ENCODE measurements at places on chromosomes 1 and 21.

DNA sequence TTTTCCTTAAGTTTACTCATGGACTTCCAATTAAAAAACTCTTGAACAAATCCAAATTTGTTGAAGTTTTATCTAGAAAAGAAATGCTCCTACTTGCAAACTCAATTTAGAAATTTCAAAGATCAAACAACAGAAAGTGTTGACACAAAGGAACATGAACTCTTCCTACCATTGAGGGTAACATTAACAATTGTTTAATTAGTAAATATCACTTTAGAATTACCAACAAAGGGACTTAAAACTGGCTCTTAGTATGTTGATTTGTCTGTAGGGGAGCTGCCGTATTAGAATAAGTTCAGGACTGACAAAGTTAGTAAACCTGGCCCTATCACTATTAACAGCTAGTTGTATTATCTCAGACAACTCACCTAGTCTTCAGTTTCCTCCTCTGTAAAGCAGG is 57.9 kb downstream of the CCDC18 start:
- ATAC-seq: no peak

DNA sequence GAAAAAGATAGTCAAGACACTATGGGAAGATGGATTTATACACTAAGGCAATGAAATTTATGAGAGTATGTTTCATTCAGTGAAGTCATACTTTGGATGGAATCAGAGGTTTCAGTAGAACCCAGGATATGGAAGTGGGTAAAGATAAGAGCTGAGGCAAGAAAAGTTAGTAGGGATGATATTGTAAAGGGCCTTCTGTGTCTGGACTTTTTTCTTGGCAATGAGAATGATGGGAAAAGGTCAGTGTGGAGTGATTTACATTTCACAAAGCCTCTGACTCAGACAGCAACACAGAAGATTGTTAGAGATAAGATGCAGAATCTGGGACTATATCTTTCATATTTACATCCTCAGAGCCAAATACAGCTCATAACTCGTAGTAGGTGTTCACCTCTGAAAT is 32.1 kb downstream of the SH3BGR start:
- ATAC-seq: no peak

DNA sequence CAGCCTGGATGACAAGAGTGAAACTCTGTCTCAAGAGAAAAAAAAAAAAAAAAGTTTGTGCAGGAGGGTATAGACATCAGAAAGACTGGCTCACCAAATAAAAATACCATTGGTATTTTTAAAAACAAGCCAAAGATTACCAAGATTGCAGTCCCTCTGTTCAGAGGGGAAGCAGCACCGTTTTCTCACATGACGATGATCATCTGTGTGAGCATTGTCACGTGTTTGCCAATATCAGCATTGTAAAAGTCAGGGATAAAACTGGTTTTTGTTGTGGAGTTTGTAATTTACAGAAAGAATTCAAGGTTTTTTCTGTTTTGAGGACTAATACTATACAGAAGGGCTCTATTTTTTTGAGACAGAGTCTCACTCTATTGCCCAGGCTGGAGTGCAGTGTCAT is 26.5 kb downstream of the ZNF362 start:
- ATAC-seq: no peak

GRCh38 chr1:231931846-231932454 is 305.4 kb downstream of the DISC1 start:
- no peak for ATAC-seq

DNA sequence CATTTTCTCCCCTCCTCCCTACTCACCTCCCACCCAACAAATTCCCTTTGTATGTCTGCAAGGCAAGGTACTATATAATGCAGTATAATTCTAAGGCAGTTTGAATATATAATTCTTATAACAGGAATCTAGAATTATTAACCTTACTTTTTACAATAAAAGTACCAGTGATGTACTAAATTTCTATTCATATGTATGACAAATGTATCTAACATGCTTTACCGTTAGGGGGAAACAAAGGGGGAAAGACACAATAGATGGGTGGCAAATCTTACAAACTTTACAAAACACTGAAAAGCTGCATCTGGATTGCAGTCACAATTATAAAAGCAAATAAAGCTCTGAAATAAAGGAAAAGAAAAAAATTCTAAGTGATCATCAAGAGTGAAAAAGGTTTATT is 2.3 kb downstream of the PIK3R3 start:
- no peak for ATAC-seq

- ATAC-seq: peak; percentile 54
Observed at GRCh38 chr1:84078108-84078841, 65.8 kb upstream of the PRKACB start.

DNA sequence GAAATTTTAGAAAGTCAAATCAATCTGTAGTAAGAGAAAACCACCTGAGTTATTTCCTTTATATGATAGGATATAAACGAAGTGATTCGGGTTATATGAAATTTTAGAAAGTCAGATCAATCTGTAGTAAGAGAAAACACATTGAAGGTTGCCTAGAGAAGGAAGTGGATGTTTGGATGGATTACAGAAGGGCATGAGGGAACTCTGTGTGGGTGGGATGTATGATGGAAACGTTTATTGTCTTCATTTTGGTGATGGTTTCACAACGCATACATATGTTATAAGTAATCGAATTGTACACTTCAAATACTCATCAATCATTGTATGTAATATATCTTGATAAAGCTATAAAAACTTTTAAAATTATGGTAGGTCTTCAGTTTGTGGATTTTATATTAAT is 5.1 kb downstream of the CR1 start:
- no peak for ATAC-seq

GRCh38 chr1:117008656-117009055 is 7.1 kb downstream of the CD101 start:
- no peak for ATAC-seq

GRCh38 chr1:43367026-43367903 is 546 bp downstream of the ELOVL1 start:
- ATAC-seq: no peak

DNA sequence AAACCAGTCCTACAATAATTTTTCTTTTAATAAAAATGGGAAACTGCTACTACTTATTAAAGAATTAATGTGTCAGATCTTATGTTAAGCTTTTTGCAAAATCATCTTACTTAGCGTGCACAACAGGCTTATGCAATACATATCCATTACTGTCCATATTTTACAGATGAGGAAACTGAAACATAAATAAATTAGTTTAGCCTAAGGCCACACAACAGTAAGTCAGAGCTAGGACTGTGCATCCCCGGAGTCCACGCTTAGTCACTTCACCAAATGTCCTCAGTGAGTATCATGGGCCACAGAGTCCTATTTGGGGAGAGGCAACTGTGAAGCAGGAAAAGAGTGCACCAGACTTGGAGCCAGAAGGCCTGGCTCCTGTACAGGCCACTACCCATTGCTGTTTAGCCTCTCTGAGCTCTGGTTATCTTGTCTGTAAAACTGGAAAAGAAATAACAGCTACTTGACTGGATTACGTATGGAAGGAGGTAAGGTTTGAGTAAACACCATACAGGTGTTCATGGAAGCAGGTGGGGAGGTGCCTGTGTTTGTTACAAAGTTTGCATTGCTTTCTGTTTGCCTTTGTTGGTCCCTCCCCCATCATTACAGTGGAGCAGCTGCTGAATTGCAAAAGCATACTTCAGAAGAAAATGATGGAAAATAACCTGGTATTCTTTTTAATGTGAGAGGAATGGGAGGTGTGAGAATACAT is 192.8 kb downstream of the FCRL5 start:
- ATAC-seq: no peak

DNA sequence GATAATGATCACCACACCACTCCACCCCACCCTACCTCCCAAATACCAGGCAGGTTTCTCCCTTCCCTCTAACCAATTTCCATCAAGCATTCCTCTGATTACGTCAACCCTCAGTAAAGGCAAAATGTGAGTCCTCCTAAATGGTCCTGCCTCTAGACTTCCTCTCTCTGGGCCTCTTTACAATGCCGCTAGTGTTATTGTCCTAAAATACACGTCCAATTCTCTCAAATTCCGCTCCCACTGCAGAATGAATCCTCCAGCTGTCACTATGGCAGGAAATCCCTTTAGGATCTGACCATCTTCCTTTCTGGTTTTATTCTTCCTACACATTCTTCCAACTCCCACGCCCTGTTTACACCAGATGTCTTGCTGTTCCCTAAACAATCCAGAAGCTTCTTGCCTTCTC is 68.7 kb downstream of the DEGS1 start:
- ATAC-seq: no peak

DNA sequence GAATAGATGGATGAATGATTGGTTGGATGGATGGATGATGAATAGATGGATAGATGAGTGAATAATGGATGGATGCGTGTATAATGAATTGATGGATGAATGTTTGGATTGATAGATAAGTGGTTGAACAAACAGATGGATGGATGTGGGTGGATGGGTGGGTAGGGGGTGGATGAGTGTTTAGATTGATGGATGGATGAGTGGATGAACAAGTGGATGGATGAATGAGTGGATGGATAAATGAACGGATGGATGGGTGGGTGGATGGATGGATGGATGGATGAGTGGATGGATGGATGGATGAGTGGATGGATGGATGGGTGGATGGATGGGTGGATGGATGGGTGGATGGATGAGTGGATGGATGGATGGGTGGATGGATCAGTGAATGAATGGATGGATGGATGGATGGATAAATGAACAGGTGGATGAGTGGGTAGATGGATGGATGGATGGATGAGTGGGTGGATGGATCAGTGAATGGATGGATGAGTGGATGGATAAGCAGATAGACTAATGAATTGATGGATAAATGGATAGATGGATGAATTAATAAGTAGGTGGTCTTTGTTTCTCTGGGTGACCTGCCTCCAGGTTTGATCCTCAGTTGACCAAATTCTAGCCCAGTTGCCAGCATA is 64.3 kb downstream of the SPSB1 start:
- no peak for ATAC-seq

GRCh38 chr1:221201773-221202172 is 322.5 kb downstream of the HLX start:
- ATAC-seq: no peak

DNA sequence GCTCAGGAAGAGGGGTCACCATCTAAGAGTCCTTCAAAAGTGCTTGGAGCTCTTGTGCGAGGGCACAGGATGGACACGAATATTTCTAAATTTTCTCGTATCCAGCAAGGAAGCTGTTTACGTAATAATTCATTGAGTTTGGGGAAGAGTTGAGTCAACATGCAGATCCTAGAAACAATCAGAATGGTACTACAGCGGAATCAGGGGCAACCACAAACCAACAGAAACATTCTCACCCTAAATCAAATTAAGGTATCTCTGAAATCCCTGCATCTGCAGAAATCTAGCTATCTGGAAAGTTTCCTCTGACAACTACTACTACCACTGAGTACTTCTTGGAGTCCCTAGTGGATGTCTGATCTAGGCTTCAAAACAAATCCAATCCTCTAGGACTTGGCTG is 352.4 kb downstream of the LTN1 start:
- no peak for ATAC-seq

DNA sequence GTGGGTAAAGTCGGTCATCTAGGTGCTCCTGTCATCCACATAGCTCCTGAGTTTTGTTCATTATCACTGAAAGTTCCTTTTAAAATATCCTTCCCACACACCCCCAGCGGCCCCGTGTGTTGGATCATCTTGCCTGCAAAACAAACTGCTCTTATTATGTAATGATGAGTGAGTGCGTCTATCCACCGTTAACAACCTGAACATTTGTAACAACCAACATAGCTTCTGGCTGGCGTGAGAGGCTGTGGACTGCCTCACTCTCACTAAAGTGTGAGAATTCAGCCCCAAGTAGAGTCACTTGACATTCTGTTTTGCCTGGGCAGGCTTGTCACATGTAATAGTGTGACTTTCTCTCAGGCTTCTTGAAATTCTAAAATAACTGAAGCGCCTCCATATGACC is 14.5 kb upstream of the KCNA2 start:
- no peak for ATAC-seq

DNA sequence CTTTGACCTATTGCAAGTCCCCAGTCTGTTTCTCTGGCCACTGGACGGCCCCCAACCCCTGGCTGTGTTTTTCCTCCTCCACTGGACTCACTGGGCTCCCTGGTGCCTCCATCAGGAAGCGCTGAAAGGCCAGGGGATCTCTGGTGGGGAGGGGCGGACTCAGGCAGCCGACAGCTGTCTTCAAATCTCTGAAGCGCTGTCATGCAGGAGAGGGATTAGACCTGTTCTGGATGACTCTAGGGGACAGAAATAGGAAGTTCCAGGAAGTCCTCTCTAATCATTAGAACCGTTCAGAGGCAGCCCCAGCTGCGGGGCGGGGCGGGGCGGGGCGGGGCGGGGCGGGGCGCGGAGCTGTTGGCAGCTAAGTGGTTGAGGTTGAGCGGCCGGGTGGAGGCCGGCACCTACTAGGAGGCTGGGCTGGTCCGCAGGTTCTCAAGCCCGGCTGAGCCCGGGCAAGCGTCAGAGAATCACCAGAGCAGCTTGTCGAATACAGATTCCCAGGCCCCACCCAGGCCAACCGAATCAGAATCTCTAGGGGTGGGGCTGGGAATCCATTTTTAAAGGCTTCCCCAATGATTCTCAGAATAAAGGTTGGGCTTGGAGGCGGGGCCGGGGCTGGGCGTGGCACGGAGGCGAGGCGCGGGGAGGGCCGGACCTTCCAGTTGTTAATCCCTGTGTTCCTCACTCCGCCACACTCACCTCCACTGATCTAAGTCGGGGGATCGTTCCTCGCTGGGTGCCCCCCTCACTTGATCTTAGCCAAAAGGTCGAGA is 11.4 kb upstream of the PHLDA3 start:
- ATAC-seq: peak; percentile 71

DNA sequence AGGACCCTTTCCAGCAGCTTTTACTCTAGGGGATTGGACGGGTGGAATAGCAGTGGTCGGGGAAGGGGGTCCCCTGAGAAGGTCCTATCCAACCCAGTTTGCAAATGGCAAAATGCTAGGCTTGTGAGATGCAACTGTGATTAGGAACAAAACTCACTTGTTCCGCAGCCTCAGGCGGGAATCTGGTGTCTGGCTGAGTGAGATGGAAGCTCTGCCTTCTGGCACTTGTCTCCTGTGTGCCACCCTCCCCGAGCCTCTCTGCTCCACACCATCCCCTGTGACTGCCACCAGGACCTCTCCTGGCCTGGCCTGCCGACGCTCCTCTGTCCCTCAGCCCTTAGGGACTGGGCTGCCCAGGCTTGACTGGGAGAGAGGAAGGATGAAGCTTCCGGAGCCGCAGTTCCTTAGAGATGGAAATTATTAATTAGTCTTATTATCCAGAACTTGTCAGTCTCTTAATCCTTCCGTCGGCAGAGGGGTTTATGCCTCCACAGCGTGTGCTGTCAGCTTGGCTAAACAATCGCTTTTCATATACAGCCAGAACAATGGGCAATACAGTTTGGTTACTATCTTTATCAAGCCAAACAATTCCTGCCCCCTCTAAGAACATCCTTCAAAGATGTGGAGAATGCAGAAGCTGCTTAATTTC is 292.8 kb upstream of the VAMP3 start:
- no peak for ATAC-seq
